ENCODE measurements at places on chromosomes 4 and X. TPM values are rescaled to one million over a fixed set of nuclear protein-coding genes. Genes with fewer than 3 reads are reported as not detected.

DNA sequence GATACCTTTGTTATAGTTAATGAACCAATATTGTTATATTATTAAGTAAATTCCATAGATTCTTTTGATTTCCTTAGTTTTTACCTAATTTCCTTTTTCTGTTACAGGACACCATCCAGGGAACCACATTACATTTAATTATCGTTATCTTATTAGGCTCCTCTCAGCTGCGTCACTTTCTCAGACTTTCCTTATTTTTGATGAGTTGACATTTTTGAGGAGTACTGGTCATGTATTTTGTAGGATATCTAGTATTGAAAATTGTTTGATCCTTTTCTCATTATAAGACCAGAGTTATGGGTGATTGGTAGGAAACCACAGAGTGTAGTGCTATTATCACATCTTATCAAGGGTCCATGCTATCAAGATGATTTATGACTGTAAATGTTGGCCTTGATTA lies 319.7 kb downstream of the NKX6-1 start:
- no peaks in the 10 kb centered on the region for H3K36me3 ChIP-seq
- no peaks in the 10 kb centered on the region for H3K4me1 ChIP-seq
- no peak overlapping the region for H3K27ac ChIP-seq
- no peak for DNase-seq
- H3K27me3 ChIP-seq = no peaks in the 10 kb centered on the region

- no peak overlapping the region for H3K4me3 ChIP-seq
- H3K4me1 ChIP-seq = no peaks in the 10 kb centered on the region
- no peaks in the 10 kb centered on the region for H3K36me3 ChIP-seq
Observed at GRCh38 chrX:127187095-127187494, 367.6 kb downstream of the PRR32 start.

GRCh38 chr4:165198329-165198728 lies 9.0 kb upstream of the KLHL2 start:
- no peaks in the 10 kb centered on the region for H3K27me3 ChIP-seq
- no peak for DNase-seq
- no peak overlapping the region for H3K27ac ChIP-seq

GRCh38 chrX:16076834-16077233 lies 46.5 kb upstream of the GRPR start:
- no peaks in the 10 kb centered on the region for H3K36me3 ChIP-seq
- DNase-seq = no peak
- H3K27ac ChIP-seq = no peak overlapping the region
- H3K27me3 ChIP-seq = no peaks in the 10 kb centered on the region
- no peaks in the 10 kb centered on the region for H3K4me1 ChIP-seq

- no peaks in the 10 kb centered on the region for H3K4me1 ChIP-seq
- H3K27me3 ChIP-seq = no peaks in the 10 kb centered on the region
- no peak overlapping the region for H3K4me3 ChIP-seq
- no peak overlapping the region for H3K27ac ChIP-seq
Observed at GRCh38 chr4:21769404-21770147, 179.0 kb downstream of the KCNIP4 start.

- H3K36me3 ChIP-seq = no peaks in the 10 kb centered on the region
- H3K27me3 ChIP-seq = no peaks in the 10 kb centered on the region
- H3K4me1 ChIP-seq = no peaks in the 10 kb centered on the region
- H3K27ac ChIP-seq = no peak overlapping the region
- no peak for DNase-seq
Observed at GRCh38 chrX:153769158-153769864, 5.3 kb downstream of the PLXNB3 start.

Gene FTHL17
- total RNA-seq = not detected

Gene WNK3
- total RNA-seq = 5.4 TPM

Gene AFP
- total RNA-seq = not detected

Data from breast epithelium (tissue), 4 donors.